ENCODE measurements at places on chromosomes 12 and 14.

GRCh38 chr12:98371419-98371818 is 144.0 kb upstream of the TMPO start:
- DNase-seq: no peak

- no peak for DNase-seq
Measured at GRCh38 chr12:130813436-130813835, 25.6 kb downstream of the STX2 start.

DNA sequence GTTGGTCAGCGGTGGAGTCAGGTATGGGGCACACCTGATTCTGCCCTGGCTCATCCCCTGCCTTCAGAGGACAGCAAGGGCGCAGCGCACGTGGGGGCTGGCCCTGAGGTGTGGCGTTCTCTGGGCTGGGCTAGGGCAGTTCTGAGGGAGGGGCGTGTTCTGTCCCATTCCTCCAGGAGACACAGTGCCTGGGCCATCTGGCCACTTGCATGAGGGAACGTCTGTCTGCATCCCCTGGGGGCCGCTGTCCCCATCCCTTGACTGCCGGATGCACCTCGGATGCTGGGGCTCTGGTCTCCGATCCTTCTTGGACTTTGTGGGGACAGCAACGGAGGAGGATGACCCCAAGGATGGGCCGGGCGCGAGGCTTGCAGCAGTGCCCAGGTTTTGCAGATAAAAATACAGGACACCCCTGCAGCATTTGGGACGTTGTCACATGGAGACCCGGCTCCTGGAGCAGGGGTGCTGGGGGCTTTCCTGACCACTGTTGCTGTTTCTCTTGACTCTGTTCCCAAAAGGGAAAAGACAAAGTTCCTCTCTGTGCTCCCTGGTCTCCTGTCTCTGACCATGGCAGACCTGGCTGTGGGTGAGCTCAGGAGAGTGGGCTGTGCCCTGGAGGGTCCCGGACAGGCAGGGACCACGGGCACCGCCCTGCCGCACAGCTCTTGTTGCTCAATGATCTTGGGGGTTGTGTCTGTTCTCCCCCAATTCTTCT is 6.9 kb downstream of the MTA1 start:
- DNase-seq: no peak

GRCh38 chr12:2667716-2668440 is 126.9 kb upstream of the FKBP4 start:
- no peak for DNase-seq

- DNase-seq: no peak
Measured at GRCh38 chr14:89013098-89013504, 188.7 kb downstream of the TTC8 start.
